ENCODE measurements at places on chromosomes 7 and 10. TPM values are rescaled to one million over a fixed set of nuclear protein-coding genes. Genes with fewer than 3 reads are reported as not detected.

The FKBP6 gene
- total RNA-seq, result not detected

The AOC1 gene
- total RNA-seq, result not detected

The SOSTDC1 gene
- total RNA-seq, result 8.8 TPM

The NEUROD6 gene
- not detected for total RNA-seq

DNA sequence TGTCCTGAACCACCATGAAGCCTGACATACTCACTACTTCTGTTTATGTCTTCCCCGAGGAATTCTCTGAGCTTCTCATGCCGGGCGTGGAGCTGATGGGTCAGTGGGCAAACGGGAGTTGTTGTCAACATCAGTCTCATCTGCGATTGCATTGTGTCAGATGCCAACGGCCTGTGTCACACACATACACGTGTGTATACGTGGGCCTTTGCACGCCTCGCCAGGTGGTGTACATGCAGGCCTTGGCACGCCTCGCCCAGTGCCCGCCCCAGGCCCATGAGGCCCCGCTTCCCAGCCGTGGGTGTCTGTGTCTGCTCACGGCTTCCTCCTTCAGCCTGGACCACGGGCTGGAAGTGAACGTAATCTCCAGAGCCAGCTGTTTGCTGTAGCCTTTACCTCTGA is 7.5 kb upstream of the CSGALNACT2 start:
- DNase-seq, result no peak

DNA sequence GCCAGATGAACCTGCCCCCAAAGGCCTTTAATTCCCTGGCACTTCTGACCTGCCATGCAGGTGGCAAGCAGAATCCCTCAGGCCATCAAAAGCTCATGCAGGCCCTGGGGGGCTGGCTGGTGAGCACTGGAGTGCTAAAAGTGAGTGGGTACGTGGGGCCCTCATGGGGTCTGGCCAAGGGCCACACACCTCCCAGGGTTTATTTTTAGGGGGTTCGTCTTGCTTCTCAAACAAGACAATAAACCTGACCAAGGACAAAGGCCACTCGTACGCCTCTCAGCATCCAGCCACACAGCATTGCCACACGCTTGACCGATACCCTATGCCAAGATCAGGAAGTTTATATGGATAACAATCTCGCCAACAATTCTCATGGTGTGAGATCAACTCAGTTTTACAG is 33.1 kb upstream of the DOCK1 start:
- no peak for DNase-seq

DNA sequence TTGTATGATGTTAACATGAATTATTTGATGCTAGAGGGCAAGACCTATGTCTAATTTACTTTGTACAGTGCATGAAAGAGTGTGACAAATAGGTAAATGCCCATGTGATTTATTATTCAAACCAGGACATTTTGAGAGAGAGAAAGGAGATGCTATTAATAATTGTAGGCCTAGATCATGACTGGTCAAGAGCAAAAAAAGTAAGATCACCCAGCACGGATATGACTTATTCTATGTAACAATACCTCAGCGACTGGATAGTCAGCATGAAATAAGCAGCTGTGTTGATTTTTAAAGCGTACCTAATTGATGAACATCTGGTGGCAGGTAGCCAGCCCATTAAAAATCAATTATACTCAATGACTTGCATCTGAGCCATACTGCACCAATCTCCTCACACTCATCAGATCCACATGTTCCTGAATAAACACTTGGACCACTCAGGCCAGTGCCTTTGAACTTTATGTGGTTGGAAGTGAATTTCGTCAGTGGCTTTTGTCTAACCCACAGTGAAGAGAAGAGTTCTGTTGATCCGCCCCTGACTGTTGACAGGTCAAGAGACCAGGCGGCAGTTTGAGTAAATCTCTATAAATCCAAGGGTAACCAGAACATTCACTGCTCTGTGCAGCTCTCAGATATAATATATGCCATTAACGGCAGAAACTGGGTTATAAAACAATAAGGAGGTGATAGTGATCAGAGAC is 435.3 kb downstream of the MDFIC start:
- DNase-seq, result no peak

DNA sequence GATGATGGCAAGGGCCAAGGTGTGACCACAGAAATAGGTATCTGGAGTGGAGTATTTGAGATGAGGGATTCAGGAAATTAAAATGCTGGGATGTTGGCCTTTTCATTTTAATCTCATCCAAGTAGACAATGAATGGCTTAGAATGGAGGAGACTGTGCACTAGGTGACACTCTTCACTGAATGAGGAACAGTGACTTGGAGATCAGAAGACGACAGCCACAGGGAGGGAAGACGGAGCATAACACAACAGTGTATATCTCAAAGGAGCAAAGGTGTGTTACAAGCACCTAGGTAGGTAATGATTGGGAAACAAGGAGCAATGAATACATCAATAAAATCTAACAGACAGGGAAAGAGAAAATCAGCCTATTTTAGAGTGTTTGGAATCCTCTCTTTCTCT is 4.1 kb upstream of the TAX1BP1 start:
- no peak for DNase-seq
